ENCODE measurements at places on chromosomes 2 and 18. TPM values are rescaled to one million over a fixed set of nuclear protein-coding genes. Genes with fewer than 3 reads are reported as not detected.

PLGLB1 gene
- 3.7 TPM for total RNA-seq

LDAH gene
- total RNA-seq, result 31.7 TPM

SPATA3 gene
- total RNA-seq, result not detected

PECR gene
- 30.3 TPM for total RNA-seq

CABLES1 gene
- 2.7 TPM for total RNA-seq

TMEM247 gene
- total RNA-seq, result not detected

PPP1R1C gene
- not detected for total RNA-seq

UGT1A4 gene
- total RNA-seq, result not detected

FN1 gene
- total RNA-seq, result 0.21 TPM

POLR1B gene
- total RNA-seq, result 38.1 TPM

SLC5A7 gene
- total RNA-seq, result not detected

ZNF396 gene
- total RNA-seq, result 0.60 TPM

SPC25 gene
- total RNA-seq, result 58.3 TPM

GBX2 gene
- not detected for total RNA-seq

ARMC9 gene
- total RNA-seq, result 0.92 TPM

All from activated CD8-positive, alpha-beta T cell treated with anti-CD3 and anti-CD28 coated beads, Interleukin-2, amount 10 ng/mL, durations not matched to agents 7 days and 5 days (primary cell).